ENCODE measurements at places on chromosomes 1 and 21.
A peak's percentile ranks its signal among the peaks of the same experiment; 100 is the strongest.

- no peak for DNase-seq
These were observed 12.2 kb downstream of the HLX start for GRCh38 chr1:220891224-220892085.

- DNase-seq, result no peak
These were observed 38.2 kb downstream of the ALG14 start for GRCh38 chr1:95034506-95034905.

- peak; percentile 67 for DNase-seq
These were observed 927 bp downstream of the UAP1 start for GRCh38 chr1:162562470-162562828.

DNA sequence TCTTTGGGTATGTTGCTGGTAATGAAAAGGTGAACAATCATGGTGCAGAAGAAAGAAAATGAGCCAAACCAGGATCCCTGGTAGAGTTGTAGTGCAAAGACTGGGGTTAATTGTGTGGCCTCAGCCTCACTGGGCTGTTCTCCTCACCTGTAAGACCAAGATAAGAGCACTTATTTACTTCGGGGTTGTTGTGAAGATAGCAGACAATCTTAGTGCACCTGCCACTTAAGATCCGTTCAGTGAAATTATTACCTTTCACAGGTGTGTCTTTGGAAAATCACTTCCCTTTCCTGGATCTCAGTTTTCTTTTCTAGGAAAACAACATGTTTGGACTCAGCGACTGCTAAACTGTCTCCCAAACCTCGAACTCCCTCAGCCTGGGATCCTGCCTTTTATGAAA lies 1.3 kb upstream of the FGGY start:
- no peak for DNase-seq

DNA sequence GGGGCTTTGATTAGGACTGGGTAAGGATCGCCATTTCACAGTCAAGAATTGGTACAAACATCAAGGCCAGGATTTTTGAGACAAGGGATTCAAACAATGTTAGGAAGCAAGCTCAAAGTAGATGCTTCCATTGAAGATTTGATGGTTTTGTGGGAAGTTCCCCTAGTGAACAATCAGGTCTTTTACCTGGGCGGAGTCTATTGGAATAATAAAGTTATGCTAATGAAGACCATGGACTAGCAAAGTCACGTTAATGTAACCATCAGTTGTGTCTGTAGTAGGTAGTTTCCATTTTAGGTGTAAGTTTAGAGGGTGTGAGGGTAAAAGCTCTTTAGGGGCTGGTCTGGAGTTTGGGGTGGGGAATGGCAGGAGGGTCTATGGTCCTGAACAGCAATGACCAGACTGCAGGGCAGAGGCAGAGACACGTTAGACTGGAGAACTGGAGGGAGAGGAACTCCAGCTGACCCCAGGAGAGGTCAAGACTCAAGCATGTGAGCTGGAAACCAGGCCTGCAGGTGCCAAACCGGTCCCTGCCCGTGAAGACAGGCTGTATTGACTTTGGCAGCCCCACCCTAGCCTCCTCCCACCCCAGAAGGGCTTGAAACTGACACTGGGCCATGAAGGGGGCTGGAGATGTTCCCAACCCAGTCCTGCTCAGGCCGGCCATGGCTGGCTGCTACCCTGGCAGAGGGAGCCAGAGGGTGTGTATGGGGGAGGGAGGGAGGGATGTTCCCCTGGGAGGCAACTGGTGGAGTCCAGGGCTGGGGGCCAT lies 36.0 kb upstream of the GPR37L1 start:
- no peak for DNase-seq

DNA sequence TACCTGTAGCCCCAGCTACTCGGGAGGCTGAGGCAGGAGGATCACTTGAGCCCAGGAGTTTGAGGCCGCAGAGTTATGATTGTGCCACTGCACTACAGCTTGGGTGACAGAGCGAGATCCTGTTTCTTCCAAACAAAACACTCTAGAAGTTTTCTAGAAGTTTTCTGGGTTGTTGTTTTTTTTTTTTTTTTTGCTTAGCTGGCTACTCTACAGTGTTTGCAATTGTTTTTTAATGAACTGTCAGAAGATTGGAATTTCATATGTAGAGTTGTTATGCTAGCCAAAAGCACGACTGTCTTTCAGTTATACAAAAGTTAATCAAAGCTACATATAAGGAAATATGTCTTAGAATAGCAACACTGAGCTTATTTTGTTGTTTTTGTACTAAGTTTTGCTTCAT lies 30.9 kb upstream of the NEXN start:
- DNase-seq, result no peak

DNA sequence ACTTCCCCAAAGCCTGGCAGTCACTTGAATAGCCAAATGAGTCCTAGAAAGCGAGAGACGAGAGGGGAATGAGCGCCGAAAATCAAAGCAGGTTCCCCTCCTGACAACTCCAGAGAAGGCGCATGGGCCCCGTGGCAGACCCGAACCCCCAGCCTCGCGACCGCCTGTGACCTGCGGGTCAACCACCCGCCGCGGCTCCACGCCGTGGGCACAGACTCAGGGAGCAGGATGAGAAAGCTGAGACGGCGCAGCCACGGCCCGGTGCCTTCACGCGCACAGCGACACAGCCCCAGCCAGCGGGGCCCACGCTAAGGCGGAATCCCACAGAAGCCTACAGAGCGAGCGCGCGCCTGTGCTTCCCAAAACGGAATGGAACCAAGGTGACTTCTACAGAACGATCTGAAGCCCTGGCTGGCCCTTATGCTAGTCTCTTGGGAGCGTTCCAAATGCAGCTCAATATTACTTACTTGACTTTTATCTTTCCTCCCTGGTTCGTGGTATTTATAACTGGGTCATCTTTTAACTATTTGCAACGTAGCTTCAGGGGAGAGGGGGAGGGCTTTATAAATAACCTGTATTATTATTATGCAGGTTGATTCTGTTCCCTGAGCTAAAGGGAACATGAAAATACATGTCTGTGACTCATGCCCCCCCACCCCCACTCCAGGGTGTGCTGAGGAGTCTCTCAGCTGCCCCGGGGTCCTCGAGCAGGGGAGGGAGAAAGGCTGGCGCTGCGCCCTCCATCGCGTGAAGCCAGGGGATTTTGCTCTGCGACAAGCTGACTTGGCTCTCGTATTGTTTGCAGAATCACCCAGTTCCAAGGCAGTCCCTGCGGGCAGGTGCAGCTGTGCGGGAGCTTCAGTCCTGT lies 1.7 kb downstream of the TSPEAR start:
- DNase-seq, result peak; percentile 16

DNA sequence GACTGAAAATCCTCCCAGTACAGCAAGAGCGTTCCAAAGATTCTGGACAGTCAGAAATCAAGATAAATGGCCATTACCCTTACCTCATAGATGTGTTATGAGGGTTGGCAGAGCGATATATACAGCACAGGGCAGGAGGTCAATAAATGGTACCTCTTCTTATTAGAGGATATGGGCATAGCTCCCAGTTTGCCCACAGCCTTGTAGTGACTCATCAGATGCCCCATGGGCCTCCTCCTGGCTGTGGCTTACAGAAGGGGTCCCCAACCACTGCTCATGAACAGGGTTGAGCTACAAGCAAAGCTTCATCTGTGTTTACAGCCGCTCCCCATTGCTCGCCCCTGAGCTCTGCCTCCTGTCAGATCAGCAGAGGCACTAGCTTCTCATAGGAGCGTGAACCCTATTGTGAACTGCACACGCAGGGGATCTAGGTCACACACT lies 7.3 kb upstream of the IFNGR2 start:
- no peak for DNase-seq

GRCh38 chr1:58584082-58584895 lies 7.2 kb upstream of the TACSTD2 start:
- peak; percentile 41 for DNase-seq

GRCh38 chr1:227315629-227316346 lies 2.5 kb downstream of the CDC42BPA start:
- DNase-seq, result peak; percentile 14

DNA sequence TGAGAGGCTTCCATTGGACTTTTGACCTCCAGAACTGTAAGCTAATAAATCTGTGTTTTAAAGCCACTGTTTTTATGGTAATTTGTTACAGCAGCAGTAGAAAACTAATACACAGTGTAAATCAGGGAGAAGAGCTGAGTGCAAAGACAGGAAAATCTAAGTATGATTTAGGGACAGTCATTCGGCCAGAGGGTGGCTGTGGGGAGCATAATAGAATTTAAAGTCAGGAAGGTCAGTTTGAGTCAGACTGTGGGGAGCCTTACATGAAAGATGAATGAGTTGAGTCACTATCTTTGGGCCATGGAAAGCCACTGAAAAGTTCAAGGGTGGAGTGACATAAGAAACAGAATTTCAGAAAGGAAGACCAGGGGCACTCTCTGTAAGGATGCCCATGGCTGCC lies 52.4 kb upstream of the SSX2IP start:
- no peak for DNase-seq

DNA sequence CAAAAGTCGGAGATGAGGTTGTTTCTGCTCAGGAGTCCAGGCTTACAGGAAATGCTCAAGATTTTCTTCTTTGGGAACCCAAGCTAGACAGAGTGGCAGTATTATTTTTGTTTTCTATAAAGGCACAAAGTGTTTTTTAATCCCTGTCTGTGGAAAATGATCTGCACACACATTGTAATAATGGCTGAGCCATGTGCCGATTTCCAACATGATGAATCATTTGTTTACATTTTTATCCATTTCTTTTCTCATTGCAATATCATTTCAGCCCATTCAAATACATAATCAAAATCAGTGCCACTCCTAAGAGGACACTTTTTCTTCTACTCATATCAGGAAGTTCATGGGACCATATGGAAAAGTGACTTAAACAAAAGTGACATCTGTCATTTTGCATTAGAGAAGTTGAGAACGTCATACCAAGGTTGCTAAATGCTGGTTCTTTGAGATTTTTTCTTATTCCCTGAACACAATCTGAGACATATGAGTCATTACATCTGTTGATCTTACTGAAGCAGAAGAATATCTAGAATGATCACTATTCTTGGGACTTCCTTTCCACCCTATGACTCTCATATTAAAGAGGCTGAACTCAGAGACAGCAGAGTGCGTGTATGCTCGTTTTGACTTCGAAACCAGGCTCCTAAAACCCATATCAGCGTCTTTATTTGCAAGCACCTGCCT lies 44.9 kb downstream of the ACTA1 start:
- DNase-seq, result peak; percentile 12

DNA sequence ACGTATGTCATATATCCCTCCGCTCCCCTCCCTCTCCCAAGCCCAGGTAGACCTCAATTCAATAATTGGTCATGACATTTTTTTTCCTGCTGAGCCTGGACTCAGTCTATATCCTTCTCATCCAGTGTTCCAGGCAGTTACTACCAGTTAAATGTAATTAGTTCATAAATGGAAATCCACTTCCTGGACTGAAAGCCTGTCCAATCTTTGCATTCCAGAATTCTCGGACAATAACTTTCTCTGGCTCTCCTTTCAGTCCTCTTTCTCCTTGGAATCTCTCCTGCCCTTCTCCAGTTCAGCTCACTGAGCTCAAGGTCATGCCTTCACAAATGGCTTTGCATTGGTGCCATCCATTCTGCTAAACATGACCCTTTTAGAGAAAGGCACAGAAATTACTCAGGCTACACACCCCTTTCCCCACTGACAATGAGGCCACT lies 34.8 kb downstream of the VWA5B1 start:
- DNase-seq, result no peak

- no peak for DNase-seq
These were observed 25.5 kb downstream of the GRIK1 start for GRCh38 chr21:29914326-29914725.

DNA sequence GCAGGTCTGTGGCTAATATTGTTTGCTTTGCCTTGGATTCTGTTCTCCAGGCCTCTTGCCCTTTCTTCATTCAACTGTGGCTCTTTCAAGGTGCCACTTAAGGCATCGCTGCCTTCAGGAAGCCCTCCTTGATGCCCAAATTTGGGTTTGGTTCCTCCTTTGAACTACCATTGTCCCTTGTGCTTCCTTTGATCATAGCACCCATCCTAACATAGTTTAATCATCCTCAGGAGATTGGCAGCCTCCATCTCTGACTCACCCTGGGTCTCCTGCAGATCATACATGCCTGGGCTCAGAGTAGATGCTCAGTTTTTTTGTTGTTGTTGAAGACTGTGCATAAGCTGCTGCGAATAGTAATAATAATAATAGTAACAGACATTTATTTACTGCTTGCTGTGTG lies 54.4 kb upstream of the ACOT11 start:
- no peak for DNase-seq

DNA sequence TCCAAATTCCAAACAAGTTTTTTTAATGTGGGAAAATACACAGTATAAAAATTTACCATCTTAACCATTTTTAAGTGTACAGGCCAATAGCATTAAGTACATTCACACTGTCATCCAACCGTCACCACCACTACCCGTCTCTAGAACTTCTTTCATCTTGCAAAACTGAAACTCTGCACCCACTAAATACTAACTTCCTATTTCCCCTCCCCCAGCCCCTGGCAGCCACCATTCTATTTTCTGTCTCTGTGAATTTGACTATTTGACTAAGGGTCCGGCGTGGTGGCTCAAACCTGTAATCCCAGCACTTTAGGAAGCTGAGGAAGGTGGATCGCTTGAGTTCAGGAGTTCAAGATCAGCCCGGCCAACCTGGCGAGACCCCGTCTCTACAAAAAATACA lies 36.1 kb downstream of the CLSTN1 start:
- no peak for DNase-seq

DNA sequence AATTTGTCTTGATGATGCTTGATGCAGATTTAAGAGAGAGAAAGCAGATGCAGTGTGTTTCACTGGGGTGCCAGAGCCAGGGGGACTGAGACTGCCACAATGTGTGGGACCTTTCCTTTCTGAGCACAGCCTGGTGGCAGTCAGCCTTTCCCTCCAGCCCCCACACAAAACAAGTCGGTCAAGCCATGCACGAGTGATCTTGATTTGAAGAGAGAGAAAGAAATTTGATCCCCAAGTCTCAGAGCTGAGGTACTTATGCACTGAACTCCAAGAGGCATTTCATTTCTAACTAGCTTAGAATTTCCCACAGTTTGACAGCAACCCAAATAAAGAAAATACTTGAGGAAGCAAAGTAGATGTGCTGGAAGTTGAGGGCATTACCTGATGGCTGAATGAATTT lies 193.8 kb downstream of the ST6GALNAC3 start:
- DNase-seq, result no peak

All from NCI-H524 (cell line).